ENCODE measurements at places on chromosomes 16 and 17.
A peak's percentile ranks its signal among the peaks of the same experiment; 100 is the strongest.

GRCh38 chr16:67000384-67001351 lies 12.3 kb downstream of the CES4A start:
- peak; percentile 57 for DNase-seq

DNA sequence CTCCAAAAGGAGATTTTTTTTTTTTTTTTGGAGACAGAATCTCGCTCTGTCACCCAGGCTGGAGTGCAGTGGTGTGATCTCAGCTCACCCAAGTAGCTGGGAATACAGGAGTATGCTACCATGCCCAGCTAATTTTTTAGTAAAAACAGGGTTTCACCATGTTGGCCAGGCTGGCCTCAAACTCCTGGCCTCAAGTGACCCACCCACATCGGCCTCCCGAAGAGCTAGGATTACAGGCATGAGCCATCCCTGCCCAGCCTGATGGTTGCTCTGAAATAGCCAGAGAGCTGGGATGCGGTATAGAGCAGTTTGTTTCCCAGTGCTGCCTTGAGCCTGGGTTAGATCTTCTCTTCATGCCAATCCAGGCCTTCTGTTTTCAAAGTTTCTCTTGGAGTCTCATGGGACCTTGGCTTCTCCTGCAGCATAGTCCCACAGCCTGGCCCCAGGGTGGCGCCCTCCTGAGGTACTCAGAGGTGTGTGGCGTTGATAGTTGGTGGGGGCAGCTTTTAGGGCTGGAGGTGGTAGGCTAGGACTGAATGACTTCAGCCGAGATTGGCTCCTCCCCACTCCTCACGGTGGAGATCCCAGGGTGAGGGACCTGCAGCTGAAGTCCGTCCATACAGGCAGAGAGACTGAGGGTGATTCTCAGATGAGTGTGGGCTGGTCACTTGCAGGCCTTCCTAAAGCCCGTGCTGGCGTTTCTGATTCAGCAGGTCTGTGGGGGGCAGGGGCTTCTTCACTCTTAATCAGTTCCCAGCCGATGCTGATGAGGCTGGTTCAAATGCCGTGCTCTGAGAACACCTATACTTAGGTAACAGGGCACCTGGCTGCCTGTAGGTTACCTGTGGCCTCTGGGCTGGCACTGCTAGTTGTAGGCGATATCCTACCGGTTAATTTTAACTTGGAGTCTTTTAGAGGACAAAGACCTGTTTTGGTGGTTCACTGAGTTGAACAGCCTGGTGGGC lies 52.0 kb downstream of the TNFRSF13B start:
- DNase-seq, result no peak

DNA sequence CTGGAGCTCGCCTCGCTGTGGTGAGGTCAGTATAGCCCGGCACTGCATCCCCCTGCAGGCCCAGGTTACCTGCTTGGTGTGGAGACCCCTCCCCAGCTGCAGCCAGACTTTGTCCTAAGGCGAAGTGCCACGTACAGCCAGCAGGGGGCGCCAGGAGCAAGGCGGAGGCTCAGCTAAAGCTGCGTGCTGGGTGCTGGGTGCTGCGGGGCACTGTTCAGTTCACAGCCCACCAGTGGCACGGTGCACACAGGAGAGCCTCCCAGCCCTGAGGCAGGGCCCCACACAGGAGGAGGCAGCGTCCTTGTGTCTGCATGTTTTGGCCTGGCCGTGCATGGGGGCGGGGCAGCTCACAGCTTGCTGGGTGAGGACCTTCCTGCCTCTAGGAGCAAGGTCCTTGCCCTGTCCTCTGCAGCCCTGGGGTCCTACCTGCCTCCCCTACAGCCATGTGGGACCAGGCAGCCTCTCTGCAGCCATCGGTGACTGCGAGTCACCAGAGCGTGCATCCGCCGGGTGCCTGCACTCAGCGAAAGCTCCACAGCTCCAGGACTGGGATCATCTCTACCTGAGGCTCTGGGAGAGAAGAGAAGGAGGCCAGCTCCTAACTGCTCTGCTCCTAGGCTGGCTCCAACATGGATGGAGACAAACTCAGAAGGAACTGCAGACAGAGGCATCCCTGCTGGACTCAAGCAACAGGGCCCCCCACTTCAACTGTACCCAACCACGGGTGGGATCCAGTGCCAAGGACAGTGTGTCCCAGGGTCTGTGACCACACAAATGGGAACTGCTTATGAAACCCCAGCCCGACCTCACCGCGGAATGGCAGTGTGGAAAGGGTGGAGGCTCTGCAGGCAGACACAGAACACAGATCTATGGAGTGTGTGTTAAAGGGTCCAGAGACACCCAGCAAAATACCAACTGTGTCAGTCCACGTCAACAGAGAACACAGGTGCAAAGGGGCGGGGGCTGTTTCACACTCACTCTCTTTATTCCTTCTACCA lies 19.0 kb downstream of the SLC7A5 start:
- peak; percentile 73 for DNase-seq

DNA sequence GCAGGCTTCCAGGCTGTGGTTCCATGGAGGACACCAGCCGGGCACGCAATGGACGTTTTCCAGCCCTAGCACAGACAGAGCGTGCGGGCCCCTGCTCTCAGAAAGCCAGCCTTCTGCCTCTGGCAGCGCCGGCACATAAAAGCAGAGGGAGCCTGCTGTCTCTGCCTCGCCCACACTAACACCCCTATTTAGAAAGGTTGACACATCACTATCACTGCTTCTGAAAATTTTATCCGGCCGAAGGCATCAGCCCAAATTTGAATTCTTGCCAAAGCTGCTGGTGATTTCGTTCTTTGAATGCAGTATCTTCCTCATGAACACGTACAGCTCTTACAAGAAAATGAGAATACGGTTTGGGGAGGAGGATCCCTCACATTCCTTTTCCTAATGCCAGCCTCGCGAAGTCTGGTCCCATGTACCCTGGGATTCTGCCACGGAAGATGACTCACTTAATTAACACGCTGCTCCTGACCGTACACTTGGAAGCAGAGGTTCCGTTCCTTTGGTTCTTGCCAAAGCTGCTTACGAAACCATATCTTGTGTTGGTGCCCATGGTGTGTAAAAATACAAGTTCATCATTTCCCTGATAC lies 1.3 kb upstream of the RAB11FIP3 start:
- no peak for DNase-seq

DNA sequence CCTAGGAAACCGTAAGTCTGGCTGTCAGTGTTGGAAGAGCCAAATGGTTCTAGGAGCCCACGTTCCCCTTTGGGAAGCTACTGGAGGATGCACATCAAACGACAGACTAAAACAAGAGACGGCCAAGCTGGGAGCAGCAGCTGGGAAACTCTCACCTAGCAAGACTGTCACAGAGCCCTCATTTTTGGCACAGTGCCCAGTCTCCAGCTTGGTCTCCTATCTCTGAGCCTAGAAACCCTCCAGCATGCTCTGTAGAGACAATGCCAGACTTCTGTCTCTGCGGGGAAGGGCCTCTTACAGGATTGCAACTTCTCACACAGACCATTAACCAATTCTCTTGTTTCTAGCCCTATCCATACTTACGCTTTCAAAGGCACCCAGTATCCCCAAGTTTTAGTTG lies 23.5 kb downstream of the GTF3C1 start:
- DNase-seq, result no peak

- DNase-seq, result no peak
These were observed 11.7 kb downstream of the ANKRD11 start for GRCh38 chr16:89478576-89479221.

- no peak for DNase-seq
These were observed 158.1 kb upstream of the CIBAR2 start for GRCh38 chr16:85270374-85270773.

DNA sequence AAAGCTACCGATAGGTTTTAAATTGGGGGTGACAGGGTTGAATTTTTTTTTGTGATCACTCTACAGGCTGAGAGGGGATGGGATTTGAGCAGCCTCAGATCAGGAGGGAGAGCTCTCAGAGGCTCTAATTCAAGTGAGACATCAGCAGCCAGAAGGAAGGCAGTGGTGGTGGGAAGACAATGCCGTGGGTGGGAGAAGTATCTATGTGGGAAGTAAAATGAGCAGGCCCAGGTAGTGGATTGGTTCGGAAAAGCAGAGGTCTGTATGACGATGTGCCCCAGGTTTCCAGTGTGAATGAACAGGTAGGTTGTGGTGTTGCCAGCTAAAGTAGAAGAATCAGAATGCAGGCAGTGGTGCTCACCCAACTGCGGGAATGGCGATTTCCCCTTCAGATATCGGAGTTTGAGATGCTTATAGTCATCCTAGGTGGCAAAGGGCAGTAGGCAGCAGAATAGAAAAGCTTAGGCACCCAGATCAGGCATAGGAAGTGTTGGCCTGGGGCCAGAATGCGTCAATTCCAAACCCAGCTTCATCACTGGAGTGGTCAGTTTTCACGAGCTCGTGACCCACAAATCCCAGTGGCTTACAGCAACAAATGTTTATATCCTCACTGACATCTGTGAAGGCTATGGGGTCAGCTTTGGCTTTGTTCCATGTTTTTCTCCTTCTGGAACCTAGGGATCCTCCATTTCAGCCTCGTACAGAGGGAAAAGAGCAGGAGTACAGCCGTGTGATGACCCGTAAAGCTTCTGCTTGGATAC lies 24.0 kb downstream of the MEOX1 start:
- no peak for DNase-seq

- no peak for DNase-seq
These were observed 5.0 kb downstream of the EVPLL start for GRCh38 chr17:18382441-18383078.

- DNase-seq, result no peak
These were observed 22.5 kb downstream of the NPRL3 start for GRCh38 chr16:116015-116414.

GRCh38 chr16:1347286-1347855 lies 4.3 kb downstream of the TSR3 start:
- no peak for DNase-seq

DNA sequence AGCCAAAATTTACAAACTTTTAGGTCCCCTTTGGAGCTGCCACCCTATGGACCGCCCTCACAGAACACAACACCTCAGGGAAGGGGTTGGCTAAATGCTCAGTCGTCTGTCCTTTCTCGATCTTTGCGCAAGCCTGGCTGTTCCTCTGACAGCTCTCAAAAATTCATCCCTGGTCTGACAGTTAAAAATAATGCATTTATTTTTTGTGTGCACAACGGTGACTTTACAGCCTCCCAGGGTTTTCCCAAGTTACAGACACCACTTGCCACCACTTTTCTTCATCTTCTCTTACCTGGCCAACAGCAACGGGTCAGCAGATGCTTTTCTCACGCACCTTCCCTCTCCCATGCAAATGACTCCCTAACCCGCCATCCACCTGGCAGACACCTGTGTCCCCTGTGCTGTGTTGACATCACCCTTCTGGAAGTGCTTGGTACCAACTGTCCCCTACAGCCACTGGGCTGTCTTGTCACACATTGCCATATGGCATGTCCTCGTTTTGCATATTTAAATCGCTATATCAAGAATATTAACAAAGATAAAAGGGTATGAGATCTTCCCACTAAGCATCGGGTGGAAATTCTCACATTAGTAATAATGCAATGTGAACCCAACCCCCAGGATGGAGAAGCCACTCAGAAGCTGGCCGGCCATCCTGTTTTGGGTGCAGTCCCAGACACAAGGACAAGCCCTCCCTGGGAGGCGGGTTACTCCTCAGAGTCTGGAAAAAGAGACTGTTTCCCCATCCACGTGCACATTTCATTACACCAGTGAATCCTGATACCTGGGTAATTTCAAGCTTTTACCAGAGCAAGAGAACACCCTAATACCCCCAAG lies 187.0 kb downstream of the ZFHX3 start:
- DNase-seq, result no peak

- no peak for DNase-seq
These were observed 1.1 kb downstream of the IFT20 start for GRCh38 chr17:28334171-28334570.

GRCh38 chr17:63247706-63248105 lies 198.4 kb downstream of the CYB561 start:
- no peak for DNase-seq

- no peak for DNase-seq
These were observed 31.9 kb downstream of the ARHGAP23 start for GRCh38 chr17:38460082-38460715.

DNA sequence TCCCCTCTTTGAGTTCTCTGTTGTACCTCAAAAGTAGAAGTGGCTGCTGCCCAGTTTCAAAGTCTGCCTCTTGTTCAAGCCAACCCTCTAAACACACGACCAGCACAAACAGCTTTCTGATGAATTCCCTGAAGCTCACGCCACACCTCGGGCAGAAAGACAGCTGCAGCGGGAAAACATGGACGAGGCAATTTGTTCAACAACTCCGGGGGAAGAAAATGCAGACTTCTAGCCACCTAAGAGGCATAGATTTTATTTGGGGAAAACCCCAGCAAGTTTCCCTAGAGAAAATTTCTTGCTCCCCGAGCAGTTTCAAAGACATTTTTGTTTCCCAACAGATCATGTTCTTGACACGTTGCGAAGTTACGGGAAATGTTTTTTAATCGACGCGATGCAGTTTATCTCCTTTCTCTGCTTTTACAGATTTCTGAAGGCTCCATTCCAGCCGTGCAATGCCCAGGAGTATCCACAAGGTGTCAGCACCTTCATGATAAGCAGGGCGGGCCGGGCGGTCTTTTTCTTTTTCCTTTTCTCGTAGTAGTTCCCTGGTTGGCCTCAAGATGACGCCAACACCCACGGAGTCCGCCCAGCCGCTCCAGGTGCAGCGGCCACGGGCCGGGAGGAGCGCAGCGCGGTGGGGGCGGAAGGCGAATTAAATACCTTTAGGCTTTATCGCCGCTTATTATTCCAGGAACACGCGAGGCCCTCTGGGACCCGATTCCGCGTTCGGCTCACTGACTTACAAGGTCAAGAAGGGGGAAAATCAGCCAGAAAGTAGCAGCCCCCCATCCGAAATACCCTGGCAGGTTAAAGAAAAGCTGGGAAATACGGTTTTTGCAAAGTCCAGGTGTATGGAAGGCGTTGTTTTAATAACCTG lies 2.9 kb upstream of the FOXC2 start:
- DNase-seq, result peak; percentile 91

DNA sequence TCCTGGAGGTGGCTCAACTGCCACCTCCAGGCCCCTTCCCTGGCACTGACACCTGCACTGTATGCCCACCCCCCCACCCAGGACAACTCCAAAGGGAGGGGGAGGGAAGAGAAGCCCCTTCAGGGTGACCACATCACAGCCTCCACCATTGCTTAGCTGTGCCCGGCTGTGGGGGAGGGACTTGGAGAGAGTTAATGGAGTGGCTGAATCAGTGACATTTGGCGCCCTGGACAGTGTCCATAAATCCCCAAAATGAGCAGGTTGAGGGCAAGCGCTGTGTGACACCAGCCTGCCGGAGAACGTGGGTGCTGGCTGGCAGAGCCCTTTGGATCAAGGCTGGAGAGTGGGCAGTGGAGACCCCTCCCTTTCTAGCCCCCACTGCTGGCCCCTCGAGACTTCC lies 883 bp downstream of the USH1G start:
- DNase-seq, result no peak

DNA sequence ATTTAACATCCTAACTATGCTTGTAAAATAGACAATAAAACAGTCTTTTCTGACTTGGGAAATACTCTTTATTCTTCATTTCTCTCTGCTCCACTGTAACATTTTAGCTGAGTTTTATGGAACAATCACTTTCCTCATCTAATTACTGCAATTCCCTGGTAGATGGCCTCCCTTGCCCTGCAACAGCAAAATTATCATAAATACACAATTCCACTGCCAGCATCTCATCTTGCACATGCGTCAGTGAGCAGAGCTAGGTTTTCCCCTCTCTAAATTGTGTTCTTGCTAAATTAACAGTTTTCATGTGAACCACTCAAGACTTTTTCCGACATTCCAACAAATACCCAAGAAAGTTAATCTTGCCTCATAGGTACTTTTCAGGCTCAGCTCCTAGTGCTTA lies 920.9 kb upstream of the GOT2 start:
- DNase-seq, result no peak

Data from stimulated activated CD4-positive, alpha-beta T cell treated with anti-CD3 and anti-CD28 coated beads, Interleukin-4, amount 100 ng/mL, for 24 hours (primary cell).